ENCODE measurements at places on chromosomes 2 and 18.

DNA sequence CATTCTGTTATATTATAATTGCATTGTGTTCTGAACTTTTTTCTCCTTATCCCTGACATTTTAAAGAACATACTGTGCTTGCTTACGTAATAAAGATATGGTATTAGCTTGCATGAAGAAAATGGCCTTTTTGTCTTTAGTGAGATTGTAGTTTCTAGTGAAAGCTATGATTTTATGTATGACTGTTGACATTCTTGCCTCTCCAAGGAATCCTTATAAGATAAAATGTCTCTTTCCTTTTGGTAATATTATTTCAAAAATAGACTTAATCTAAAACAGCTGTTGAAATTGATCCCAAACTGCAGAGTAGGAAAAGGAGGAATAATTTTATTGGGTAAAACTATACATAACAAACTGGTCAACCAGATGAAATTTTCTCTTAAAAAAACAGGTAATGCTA is 40.8 kb upstream of the CCDC102B start:
- DNase-seq = no peak

GRCh38 chr2:130790804-130791616 is 35.7 kb downstream of the AMER3 start:
- peak; percentile 41 for DNase-seq

GRCh38 chr2:84537251-84537650 is 21.0 kb downstream of the DNAH6 start:
- DNase-seq = no peak

DNA sequence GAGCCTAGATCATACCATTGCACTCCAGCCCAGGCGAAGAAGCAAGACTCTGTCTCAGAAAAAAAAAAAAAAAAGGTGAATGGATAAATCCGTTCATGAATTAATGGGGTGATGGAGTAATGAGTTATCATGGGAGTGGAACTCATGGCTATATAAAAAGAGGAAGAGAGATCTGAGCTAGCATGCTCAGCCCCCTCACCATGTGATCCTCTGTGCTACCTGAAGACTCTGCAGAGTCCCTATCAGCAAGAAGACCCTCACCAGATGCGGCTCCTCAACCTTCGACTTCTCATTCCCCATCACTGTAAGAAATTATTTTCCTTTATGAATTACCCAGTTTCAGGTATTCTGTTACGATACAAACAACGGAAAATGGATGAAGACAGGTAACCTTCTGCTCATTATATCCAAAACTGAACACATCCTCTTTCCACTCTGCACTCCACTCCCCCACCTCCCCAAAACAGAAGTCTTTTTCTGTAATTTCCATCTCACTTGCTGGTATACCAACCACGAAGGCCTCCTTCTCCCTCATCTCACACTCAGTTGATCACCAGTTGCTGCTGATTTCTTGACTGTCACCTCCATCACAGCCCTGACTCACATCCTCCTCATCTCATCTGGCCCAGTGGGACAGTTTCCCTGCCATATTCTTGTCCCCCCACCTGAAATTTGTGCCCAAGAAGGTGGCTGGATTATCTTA is 8.8 kb downstream of the RETREG2 start:
- no peak for DNase-seq

GRCh38 chr2:181818840-181819239 is 72.7 kb upstream of the ITPRID2 start:
- DNase-seq = no peak

DNA sequence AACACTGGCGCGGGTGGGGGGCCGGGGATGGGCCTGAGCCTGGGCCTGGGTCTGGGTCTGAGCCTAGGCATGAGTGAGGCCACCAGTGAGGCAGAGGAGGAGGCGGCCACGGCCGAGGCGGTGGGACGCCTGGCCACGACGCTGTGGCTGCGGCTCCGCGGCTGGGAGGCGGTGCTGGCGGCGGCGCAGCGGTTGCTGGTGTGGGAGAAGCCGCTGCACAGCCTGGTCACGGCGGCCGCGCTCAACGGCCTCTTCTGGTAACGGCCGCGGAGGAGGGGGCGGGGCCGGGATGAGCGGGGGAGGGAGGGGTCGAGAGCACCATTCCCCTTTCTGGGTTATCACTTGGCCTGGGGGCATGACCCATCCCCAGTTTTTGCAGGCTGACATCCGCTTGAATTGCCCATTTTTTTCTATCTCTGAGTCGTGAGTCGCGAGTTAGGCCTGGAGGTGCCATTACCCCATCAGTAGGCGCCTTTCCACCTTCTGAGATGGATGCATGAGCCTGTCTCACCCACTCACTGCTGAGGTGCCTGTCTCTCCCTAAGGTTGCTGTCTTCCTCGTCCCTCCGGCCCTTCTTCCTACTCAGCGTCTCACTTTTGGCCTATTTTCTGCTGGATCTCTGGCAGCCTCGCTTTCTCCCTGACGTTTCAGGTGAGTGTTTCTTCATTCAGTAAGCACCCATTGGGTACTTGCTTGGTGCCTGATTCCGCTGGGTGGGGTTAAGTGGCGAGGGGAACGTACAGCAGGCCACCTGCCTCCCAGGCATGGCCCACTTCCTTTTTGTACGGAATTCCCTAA is 501 bp downstream of the RETREG2 start:
- peak; percentile 30 for DNase-seq

DNA sequence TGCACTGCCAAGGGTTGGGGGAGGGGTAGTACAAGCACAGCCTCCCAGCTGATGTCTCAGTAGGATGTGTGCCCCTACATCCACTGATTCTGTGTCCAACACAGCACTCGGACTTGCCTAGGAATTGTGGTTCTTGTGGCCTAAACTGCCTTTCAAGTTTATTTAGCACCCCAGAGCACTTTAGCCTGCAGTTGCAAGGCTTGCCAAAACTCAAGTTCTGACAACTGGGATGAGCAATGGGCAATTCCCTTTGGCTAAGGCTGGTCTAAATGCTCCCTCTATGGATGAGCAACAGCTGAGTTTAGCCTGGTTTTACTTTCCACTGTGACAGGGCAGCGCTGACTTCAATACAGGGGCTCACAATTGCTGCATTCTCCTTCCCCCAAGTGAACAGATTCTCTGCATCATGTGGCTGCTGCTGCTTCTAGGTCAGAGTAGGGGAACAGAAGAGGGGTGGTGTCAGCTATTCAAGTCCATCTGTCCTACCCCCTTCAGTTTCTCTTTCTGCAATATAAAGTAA is 471.5 kb downstream of the PIK3C3 start:
- no peak for DNase-seq

DNA sequence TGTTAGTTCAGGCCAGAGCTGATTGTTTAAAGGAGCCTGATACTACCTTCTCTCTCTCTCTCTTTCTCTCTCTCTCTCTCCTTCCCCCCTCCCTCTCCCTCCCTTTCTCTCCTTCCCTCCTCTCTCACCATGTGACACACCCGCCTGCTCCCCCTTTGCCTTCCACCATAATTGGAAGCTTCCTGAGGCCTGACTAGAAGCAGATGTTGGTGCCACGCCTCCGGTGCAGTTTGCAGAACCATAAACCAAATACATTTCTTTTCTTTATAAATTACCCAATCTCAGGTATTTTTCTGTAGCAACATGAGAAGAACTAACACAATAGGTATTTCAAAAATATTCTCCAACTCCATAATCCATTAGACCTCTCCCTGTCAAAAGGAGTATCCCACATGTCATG is 62.4 kb downstream of the ANKRD62 start:
- DNase-seq = no peak

- DNase-seq = no peak
Measured at GRCh38 chr2:72150861-72151356, 3.2 kb upstream of the CYP26B1 start.

DNA sequence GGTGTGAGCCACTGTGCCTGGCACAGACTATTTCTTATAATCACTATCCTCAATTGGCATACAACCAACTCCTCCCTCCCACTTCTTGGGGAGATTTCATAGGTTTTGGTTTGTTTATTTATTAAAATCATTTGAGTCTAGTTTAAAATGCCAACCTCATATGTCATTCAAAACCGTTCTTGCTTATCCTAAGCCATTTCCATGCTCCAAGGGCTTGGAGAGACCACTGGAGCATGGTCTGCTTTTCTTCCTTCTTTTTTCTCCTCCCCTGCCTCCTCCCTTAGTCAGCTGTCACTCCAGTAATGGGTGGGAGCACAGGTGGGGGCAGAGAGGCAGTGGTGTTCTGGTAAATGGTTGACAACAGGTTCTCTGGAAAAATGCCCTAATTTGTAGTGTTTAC is 20.4 kb upstream of the KCNS3 start:
- no peak for DNase-seq

GRCh38 chr18:55762424-55762823 is 174.4 kb upstream of the TCF4 start:
- no peak for DNase-seq

GRCh38 chr2:213251618-213252017 is 32.6 kb upstream of the SPAG16 start:
- peak; percentile 27 for DNase-seq
